CD4-positive, alpha-beta T cell treated with Interleukin-21 for 1 hour (primary cell): ENCODE measurements at places on chromosomes 4 and X.
A peak's percentile ranks its signal among the peaks of the same experiment; 100 is the strongest.

DNA sequence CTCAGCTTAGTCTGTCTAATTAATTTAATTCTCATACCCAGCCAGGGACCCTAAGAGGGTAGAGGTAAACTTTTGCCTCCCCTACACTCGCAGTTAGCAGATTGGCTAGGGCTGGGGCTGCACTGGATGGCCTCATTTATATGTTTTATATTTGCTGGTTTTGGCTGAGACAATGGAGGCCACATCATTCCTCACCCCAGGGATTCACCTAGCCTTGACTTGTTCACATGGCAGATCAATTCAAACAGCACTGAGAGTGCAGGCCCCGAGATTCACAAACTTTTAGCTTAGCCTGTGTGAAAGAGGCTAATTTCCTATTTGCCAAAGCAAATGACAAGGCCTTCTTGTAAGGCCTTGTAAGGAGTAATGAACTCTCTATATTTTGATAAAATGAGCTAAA lies 844.4 kb downstream of the ARAP2 start:
- no peak for DNase-seq

GRCh38 chr4:109912706-109913595 lies at the start of gene EGF:
Gene EGF (plus strand): TSS chr4:109912883. CDS start chr4:109913336, 453 bp downstream.
- DNase-seq = no peak

DNA sequence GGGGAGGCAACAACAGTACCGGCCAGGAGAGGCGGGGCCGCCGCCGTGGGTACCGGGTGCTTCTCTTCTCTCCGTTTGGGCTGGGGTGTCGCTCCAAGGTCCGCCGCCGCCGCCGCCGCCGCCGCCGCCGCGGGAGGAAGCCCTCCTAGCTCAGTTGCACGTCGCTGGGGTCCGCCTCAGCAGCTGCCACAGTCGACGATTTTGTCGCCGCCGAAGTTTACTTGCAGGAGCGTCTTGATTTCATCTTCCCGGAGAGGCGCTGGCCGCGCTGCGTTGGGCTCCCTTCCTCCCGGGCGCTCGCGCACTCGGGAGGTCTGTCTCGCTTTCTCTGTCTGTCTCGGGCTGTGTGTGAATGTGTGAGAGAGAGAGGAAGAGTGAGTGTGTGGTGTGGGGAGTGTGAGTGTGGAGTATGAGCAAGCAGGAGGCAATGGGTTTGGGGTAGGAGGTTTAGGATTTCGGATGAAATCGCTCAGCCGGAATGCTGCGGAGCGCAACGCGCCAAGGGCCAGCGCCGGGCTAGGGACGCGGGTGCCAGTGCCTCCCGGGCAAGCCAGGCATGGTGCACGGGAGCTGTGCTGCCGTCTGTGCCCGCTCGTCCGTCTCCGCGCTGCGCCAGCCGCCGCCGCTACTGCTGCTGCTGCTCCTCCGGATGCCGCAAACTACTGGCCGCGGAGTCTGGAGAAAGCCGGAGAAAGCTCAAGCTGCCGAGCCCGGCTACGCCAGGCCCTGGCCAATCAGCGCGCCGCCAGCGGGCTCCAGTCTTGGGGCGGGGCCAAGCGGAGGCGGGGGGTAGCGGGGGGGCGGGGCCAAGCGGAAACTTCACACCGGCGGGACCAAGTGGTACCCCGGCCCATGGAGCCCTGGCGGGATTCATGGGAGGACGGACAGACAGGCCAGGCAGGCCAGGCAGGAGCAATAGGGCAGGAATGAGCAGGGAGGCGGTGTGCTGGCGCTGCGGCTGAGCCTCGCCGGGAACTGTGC lies at the start of gene PCDH19:
Gene PCDH19 (minus strand): TSS at position 664 of the 981 bp plus-strand sequence. CDS start 1,676 bp downstream, outside the sequence.
- DNase-seq = peak; percentile 16

- DNase-seq = no peak
Measured at GRCh38 chrX:135328421-135329005, 19.2 kb downstream of the ETDC start.

DNA sequence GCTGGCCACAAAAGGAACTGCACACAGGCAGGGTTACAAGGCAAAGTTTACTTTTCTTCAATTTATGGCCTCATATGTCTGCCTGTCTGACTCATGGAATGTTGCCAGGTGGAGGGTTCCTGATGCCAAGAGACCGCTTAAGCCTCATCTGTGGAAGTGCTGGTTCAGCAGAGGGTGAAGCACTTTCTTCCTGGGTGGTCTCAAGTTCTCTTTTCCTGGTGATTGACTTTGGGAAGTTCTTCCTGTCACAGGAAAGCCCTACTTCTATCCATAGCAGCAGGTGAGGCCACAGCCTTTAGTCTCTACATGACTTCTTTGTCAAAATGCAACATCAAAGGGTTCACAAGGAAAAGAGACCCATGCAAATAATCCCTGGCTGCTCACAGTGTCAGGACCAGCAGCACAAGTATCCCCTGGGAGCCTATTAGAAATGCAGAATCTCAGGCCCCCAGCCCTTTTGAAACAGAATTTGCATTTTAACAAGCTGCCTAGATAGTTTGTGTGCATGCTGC lies 81.4 kb upstream of the IGFBP7 start:
- no peak for DNase-seq

GRCh38 chr4:102326951-102327350 lies 18.3 kb downstream of the SLC39A8 start:
- no peak for DNase-seq

DNA sequence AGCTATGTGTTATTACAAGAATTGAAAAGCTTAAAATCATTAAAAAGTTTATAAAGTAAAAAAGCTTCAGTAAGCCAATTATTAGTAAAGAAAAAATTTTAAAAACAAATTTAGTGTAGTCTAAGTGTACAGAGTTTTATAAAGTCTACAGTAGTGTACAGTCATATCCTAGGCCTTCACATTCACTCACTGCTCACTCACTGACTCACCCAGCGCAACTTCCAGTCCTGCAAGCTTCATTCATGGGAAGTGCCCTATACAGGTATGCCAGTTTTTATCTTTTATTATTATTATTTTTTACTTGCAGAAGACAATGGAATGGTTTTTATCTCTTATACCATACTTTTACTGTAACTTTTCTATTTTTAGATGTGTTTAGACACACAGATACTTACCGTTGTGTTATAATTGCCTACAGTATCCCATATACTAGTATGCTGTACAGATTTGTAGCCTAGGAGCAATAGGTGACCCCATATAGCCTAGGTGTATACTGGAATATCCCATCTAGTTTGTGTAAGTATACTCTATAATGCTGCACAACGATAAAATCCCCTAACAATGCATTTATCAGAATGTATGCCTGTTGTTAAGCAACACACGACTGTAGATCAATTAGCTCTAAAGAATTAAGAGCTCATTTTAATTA lies 230.7 kb downstream of the DCLK2 start:
- no peak for DNase-seq

DNA sequence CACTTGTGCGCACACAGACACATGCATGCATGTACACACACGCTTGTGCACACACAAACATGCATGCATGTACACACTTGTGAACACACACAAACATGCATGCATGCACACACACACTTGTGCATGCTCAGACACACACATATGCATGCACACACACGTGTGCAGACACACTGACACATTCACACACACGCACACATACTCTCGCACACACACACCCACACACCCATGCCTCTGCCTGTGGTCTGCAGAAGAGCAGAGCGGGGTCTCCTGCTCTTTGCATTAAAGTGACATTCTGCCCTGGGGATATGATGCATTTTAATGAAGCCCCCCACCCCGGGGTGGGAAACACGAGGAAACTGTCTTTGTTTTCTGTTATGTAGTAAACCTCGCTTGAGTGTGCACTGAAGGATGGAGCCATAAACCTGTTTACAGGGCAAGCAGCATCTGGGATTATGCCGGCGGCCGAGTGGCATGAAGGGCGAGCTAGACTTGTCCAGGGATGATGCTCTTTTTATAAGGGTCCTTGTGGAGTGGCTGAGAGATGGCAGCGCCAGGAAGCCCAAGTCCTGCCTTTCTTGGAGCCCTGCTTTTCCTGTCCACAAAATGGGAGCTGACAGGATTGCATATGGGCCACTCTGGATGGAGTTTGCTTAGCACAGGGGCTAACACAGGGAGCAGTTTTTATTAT lies 17.8 kb downstream of the PSAPL1 start:
- no peak for DNase-seq

DNA sequence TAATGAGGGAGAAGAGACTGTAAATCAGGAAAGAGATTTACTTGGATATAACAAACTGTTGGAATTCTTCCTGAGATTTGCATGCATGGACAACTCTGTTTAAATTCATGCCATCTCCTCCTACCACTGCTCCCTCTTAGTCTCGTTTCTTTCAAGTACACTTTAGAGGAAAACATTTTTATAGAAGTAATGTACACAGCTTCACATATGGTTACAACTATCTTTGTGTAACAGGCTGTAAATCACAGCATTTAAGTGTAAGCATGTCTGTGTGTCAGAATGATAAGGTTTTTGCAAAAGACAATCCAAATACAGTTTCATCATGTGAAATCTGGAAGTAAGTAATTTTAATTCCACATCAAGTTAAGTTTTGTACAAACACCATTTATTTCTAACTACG lies 21.5 kb upstream of the ENPEP start:
- no peak for DNase-seq

DNA sequence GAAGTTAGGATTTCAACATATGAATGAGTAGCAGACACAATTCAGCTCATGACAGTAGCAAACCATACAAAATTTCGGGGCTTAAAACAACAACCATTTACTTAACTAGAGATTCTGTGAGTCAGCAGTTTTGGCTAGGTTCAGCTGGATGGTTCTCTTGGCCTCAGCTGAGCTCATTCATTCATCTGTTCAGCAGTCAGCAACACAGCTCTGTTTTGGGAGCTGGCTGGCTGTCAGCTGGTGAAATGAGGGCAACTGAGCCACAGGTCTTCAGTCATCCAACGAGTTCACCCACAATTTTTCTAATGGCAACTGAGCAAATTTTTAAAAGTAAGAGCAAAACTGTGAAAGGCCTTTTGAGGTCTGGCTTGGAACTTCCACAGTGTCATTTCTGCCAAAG lies 2005.1 kb upstream of the AGA start:
- DNase-seq = no peak

DNA sequence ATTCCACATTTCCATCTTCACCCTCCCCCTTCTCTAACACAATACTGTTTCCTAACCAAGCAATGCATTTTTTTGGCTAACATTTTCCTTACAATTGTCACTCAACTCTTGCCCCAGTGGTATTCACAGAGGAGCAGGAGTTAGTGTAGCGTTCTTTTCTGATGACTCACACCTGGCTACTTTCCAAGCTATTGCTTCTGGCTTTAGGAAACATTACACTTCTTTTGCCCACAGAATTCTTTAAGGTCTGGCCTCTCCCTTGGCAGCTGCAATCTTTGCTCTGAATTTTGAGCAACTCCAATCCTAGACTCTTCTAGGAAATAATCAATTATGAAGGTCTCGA lies 27.5 kb upstream of the PDGFC start:
- DNase-seq = no peak

- no peak for DNase-seq
Measured at GRCh38 chr4:38163216-38164006, 203.2 kb downstream of the PTTG2 start.

DNA sequence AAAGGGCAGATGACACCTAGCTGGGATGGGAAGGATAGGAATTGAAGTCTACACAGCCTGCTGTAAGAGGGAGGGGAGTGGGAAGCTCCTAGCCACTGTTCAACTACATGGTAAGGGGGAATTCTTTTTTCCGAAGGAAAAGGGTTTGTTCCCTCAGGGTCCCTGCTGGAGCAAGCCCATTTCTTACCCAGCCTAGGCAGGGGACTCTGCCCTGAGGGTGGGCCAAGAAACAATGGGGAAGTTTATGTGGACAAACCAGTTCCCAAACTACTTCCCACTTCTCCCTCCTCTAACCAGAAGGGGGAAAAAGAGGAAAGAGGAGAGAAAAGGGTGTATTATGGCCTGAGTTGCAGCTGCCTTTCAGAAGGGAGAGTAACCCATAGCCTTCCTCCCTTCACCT lies 13.5 kb upstream of the VSIG4 start:
- DNase-seq = no peak

DNA sequence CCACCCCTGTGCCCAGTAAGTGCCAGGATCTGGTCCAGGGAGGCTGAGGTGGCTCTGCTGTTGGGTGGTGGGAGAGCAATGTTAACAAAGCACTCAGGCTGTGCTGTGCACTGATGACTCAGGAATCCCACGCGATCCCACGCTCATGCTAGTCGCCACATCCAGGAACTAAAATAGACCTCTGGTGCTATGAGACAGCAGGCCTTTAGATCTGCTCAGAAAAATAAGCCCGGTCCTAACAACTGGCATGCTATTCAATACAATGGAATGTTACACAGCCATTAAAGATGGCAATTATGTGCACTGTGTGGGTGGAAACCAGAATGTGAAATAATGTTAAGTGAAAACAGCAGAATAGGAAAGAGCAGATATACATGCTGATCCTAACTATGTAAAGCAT lies 26.0 kb downstream of the ARL13A start:
- DNase-seq = no peak

GRCh38 chr4:86670756-86671155 lies 76.6 kb downstream of the PTPN13 start:
- no peak for DNase-seq

DNA sequence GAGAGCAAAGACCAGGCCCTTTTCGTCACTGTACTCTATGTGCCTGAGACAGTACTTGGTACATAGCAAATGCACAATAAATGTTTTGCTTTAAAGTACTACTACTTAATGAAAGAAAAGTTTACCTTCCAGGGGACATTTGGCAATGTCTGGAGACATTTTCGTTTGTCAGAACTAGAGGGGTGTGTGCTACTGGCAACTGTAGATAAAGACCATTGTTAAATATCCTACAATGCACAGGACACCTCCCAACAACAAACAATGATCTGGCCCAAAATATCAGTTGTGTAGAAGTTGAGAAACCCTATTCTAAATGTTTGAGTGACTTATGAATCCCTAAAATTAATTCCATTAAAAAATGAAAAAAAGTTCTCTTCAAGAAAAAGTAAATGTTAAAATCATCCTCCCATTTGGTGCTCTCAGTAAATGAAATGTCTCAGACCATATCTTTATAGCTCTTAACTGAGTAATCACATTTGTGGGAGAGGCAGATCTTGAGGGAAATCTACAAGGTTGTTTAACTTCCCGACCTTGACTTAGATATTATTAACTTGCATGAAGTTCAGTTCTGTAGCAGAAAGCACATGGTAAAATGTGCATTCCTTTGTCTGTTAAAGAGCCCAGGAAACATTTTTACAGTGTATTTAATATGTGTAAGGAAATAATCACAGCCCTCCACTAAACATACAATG lies 18.5 kb downstream of the EGFL6 start:
- no peak for DNase-seq

- no peak for DNase-seq
Measured at GRCh38 chr4:38706301-38706700, 42.3 kb downstream of the KLF3 start.

GRCh38 chr4:95572304-95572991 lies 23.7 kb upstream of the UNC5C start:
- DNase-seq = no peak
